ENCODE measurements at places on chromosomes 16 and 17.
A peak's percentile ranks its signal among the peaks of the same experiment; 100 is the strongest.

GRCh38 chr17:75622076-75622475, 11.2 kb upstream of the SMIM5 start:
- no peak for DNase-seq

- DNase-seq, result no peak
Measured at GRCh38 chr16:5328546-5328945, 231.0 kb upstream of the EEF2KMT start.

- DNase-seq, result no peak
Measured at GRCh38 chr17:81399481-81400153, 4.4 kb downstream of the BAHCC1 start.

GRCh38 chr16:179211-180092, 807 bp upstream of the HBQ1 start:
- DNase-seq, result no peak

- no peak for DNase-seq
Measured at GRCh38 chr16:4692460-4693295, 684 bp upstream of the NUDT16L1 start.

GRCh38 chr16:80330803-80331202, 210.0 kb upstream of the DYNLRB2 start:
- no peak for DNase-seq

- DNase-seq, result no peak
Measured at GRCh38 chr17:70183508-70183907, 14.2 kb downstream of the KCNJ2 start.

DNA sequence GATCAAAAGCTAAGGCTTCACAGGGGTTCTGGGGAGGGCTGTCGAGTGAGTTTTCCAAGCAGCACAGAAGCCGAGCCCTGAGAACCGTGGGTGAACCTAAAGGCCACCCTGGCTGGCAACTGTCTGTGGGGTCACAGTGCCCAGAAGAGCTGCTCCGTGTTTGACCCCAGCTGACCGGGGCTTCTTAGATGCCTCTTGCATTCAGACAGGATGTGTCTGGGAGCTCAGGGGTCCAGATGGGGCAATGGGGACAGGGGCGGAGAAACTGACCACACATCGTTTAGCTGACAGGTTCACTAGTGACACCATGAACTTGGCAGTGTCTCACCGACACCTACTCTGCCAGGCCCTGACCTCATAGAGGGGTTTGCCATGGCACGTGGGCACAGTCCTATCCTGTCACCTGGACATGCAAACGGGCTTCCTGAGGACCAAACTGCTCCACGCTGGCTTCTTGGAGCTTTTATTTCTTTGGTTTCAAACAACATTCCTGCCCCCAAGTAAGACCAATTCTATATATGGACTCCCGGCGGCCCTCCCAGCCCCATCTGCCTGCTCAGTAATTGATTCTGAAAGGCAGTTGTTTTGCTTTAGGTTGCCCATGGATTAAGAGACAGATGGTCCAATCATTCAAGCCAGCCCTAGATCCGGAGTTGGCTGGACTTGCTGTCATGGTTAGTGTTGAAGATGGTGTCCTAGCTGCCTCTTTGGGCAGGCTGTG, 22.2 kb downstream of the WSCD1 start:
- DNase-seq, result no peak

- no peak for DNase-seq
Measured at GRCh38 chr16:1791256-1791942, 2.1 kb downstream of the IGFALS start.

DNA sequence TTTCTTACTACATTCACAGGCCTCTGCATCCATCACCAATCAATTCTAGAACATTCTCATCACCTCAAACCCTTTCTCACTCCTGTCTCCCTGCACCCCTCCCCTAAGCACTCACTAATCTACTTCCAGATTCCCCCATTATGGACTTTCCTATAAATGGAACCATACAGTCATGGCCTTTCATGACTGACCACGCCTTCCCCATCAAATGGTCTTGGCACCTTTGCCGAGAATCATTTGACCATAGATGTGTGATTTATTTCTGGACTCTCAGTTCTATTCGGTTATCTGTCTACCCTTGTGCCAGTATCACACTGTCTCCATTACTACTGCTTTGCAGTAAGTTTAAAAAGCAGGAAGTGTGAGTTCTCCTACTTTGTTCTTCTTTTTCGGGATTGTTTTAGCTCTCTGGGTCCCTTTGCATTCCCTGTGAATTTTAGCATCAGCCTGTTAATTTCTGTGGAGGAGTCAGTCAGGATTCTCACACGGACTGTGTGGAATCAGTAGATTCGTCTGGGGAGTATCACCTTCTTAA, 27.5 kb downstream of the GTF3C1 start:
- DNase-seq, result no peak

DNA sequence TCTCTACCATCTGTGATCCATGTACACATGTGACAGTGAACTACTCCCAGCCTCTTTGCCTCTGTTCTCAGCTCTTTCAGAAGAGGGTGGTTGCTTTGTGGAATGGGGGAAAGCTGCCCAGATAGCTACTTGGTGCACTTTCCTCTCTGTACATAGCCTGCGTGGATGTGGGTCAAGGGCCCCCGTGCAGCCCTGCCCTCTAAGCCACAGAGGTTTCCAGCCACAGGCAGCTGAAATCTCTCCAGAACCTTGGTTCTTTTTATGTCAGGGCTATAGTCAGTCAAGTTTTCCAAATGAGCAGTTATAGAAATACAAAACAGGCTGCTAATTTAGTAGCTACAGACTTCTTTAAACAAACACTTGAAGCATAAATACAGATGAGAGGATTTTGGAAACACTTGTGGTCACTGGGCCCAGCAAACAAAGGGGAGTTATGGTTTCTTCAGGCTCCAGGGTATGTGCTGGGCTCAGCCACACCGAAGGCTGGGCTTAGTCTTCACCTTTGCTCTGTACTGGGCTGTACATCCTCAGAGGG, 199.7 kb upstream of the ASIC2 start:
- no peak for DNase-seq

DNA sequence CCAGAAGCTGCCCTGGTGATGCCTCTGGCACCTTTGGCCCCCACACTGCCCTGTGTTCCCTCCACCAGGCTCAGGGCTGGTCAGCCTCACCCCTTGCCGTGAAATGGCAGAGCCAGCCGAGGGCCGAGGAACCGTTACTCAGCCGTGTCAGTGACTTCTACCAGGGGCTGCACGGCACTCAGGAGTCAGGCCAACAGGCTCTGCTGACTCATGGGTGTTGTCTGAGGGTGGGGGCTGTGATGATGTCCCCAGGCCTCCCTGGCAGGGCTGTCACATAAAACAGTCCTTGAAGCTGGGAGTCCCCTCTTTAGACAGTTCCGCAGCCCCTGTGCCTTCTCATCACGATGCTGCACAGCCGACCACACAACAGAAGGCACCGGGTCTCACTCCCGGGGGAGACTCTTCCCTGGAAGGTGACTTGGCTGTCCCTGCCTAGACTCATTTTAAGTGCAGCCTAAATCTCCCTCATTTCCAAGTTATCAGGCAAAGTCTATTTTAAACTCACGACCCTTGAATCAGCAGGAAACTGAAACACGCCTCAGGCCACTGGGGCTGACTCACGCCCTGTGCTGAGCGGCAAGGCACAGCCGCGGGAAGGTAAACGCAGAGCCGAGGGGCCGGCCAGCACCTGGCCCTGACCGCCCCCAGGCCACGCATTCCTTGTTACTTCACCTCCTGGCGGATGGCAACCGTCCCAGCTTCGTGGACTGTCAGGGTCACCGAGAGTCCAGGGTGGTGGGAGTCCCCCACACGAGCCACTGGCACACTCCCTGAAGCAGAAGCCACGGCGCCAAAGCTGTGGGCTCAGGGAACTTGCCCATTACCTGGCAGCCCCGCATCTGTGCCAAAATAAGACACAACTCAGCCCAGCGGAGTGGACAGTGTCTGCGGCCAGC, 102.6 kb downstream of the ZNF778 start:
- DNase-seq, result peak; percentile 43

All from NCI-H460 (cell line).